ENCODE measurements at places on chromosomes 16 and 17.

DNA sequence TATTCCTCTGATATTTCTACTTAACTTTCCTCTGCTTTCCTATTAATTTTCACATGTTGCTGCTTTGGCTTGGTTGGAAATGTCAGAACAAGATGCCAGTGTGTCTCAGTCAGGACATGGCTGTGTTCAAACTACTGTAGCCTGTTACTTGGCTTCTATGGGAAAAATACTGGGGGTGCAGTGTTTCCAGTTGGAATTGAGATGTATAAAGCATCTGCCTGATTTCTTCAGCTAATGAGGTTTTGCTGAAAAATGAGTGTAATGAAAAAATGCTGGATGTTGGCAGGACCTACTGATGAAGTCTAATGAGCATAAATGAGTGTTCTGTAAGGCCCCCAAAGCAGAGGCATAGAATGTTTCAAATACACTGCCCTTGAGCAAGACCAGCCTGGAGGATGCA is 166.6 kb downstream of the PHKB start:
- no peak for DNase-seq

GRCh38 chr17:41657176-41657754 is 31.4 kb upstream of the EIF1 start:
- DNase-seq = no peak

- no peak for DNase-seq
Measured at GRCh38 chr16:73046849-73047214, 1.1 kb downstream of the ZFHX3 start.

DNA sequence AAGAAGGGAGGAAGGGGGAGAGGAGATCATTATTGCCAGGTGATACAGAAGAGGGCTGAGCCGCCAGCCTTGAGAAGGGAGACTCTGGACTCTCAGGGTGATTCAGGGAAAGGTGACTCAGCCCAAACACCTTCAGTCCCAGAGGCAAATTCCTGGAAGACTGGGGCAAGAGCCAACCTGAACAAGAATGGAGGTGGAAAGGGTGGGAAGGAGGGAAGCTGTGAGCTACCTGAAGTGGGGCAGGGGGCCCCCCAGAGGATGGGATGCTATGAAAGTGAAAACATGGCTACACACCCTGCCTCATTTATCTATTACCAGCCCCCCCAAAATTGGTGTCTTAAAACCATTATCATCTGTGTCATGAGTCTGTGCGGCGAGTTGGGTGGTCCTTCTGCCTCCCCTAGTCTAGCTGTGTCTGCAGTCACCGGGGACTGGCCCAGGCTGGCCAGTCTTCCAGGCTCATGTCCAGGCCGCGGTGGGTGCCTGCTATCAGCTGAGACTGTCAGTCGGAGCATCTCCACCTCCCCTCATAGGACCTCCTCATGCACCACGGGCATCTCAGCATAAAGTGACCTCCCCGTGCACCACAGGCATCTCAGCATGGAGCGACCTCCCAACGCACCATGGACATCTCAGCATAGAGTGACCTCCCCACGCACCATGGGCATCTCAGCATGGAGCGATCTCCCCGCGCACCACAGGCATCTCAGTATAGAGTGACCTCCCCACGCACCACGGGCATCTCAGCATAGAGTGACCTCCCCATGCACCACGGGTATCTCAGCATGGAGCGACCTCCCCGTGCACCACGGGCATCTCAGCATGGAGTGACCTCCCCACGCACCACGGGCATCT is 3.2 kb upstream of the SLC47A2 start:
- DNase-seq = no peak

- no peak for DNase-seq
Measured at GRCh38 chr16:23896832-23897821, 61.3 kb downstream of the PRKCB start.

DNA sequence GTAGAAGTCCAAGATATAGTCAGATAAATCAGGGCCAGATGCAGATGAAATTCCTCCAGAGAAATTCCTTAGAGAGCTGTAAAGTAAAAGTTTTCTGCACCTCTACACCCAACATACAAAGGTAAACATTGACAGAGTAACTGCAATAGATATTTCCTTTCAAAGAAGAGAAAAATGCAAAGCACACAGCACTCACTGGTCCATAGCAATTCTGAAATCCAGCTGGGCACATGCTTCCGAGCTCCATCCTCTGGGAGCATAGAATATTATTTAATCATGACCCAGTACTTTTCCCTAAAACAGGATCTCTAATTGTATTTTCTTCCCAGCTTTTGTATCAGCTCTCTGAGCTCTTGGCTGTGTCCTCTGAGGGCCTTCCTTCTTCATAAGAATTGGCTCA is 239.5 kb upstream of the IRX3 start:
- no peak for DNase-seq

DNA sequence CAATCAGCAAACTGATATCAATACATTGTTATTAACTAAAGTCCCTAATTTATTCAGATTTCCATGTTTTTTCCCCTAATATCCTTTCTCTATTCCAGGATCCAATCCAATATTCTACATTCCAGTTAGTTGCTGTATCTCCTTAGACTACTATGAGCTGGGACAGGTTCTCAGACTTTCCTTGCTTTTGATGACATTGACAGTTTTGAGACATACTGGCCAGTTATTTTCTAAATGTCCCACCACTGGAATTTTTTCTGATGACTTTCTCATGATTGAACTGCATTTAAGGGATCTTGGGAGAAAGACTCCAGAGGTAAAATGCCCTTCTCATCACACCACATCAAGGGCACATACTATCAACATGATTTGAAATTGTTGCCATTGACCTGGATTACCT is 177.1 kb upstream of the MAF start:
- DNase-seq = no peak

DNA sequence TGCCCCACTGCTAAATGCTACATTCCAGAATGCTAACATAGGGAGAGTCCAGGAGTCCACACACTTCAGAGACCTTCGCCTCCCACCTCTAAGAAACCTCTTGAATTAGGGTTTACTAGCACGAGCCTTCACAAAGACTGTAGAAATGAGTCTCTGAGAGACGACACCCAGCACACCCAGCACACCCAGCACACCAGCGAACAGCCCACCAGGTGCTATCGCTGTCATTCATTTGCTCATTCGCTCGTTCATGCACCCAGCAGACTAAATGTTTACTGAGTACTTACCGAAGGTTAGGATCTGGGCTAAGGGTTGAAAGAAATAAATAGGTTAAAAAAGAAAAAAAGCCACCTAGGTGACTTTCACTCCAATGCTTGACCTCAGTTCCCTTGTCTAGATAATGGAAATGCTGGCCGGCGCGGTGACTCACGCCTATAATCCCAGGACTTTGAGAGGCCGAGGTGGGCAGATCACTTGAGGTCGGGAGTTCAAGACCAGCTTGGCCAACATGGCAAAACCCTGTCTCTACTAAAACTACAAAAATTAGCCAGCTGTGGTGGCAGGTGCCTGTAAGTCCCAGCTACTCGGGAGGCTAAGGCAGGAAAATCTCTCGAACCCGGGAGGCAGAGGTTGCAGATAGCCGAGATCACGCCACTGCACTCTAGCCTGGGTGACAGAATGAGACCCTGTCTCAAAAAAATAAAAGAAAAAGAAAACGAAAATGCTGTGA is 100.8 kb downstream of the ADCY9 start:
- no peak for DNase-seq

DNA sequence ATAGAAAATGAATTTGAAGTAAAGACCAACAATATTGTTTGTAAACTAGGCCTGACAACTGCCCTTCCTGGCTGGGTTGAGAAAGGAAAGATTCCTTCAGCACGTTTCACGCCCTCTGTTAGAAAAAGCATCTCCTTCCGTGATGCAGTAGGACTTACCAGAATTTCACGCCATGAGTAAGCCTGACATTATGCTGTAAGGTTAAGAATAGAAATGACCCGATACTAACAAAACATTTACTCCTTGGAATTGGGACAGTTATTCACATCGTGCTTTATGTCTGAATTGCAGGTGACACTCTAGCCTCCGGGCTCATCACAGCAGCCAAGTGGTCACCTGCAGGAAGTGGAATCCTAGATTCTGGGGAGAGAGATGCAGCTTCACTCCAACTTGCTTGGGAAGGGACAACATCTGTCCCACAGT is 17.5 kb downstream of the MARCHF10 start:
- no peak for DNase-seq

GRCh38 chr16:49929626-49930025 is 73.7 kb upstream of the ZNF423 start:
- DNase-seq = no peak

- no peak for DNase-seq
Measured at GRCh38 chr16:67594256-67594915, 32.1 kb downstream of the CTCF start.
